ENCODE measurements at places on chromosomes 16 and 17. TPM values are rescaled to one million over a fixed set of nuclear protein-coding genes. Genes with fewer than 3 reads are reported as not detected.

GRCh38 chr16:1101573-1102332, 5.7 kb upstream of the C1QTNF8 start:
- DNase-seq, result no peak

DNA sequence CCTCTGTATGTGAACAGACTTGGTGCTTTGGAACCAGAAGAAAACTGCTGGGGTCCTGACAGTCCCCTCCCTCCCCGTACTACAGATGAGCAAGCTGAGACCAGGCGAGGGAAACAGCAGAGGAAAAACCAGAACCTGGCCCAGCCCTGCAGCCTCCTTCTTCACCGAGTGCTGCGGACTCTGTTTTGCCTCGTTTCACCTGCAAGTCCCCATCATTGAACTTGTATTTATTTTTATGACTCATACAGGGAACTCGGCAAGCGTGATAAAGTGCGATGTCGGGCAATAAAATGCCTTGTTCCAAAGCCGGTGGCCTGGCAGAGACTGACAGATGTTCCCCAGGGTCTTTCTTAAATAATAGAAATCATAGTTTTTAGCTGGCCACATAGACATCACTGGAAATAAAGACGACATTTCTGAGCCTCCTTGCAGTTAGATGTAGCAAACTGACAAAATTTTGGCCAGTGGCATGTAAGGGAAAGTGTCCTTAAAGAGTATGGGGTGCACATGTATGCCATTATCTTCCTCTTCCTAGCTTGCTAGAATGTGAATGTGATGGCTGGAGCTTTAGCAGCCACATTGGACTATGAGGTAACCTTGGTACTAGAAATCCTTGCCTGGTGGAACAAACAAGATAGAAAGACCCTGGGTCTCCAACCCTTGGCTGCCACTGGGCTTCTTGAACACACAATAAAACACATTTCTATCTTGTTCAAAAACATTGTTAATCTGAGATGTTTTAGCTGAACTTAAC, 128.6 kb downstream of the IRF8 start:
- no peak for DNase-seq

- DNase-seq, result no peak
Measured at GRCh38 chr16:13289515-13289914, 388.1 kb downstream of the SHISA9 start.

- DNase-seq, result no peak
Measured at GRCh38 chr17:60803059-60803458, 125.4 kb downstream of the BCAS3 start.

- no peak for DNase-seq
Measured at GRCh38 chr16:15037003-15037402, 18.9 kb downstream of the NTAN1 start.

Gene SECTM1
- 3.0 TPM for total RNA-seq

Gene MYL4
- total RNA-seq, result not detected
